A549 treated with Mapracorat at 1 μM for 4 hours (cell line): ENCODE measurements at places on chromosomes 12 and 14. TPM values are rescaled to one million over a fixed set of nuclear protein-coding genes. Genes with fewer than 3 reads are reported as not detected.

The LAG3 gene
- total RNA-seq = 0.89 to 2.3 TPM (median 1.4 TPM) in 5 replicates

The RHOJ gene
- not detected in 5 replicates for total RNA-seq

The MIP gene
- 0.13 to 0.32 TPM (median 0.23 TPM) in 4 of 5 replicates, not detected in the other for total RNA-seq

The NEDD1 gene
- 13.2 to 21.4 TPM (median 18.7 TPM) in 5 replicates for total RNA-seq

The SYNDIG1L gene
- total RNA-seq = not detected in 5 replicates

The CLEC1A gene
- not detected in 5 replicates for total RNA-seq

The CCDC197 gene
- not detected in 5 replicates for total RNA-seq

The VRTN gene
- not detected in 5 replicates for total RNA-seq

The GAPDH gene
- 7,029 to 9,300 TPM (median 8,522 TPM) in 5 replicates for total RNA-seq

The KCNH3 gene
- 1.5 to 2.6 TPM (median 2.3 TPM) in 5 replicates for total RNA-seq

The HOXC12 gene
- not detected in 5 replicates for total RNA-seq

The NINJ2 gene
- 0.36 to 0.89 TPM (median 0.46 TPM) in 5 replicates for total RNA-seq
